ENCODE measurements at places on chromosomes 16 and 17. TPM values are rescaled to one million over a fixed set of nuclear protein-coding genes. Genes with fewer than 3 reads are reported as not detected.

DNA sequence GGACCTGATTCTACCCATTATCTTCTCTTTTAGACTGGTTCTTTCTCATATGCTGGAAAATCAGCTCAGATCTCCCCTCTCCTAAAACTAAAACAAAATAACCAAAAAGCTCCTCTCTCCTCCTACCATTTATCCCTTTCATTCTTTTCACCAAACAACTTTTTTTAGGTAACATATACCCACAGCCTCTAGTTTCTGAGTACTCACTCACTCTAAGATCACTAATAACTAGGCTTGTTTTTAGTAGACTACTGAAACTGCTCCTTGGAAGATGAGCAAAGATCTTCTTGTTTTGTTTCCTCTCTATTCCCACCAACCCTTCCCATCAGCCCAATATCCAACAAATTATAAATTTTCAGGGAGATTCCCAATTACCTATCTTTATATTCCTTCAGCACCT is 129.0 kb downstream of the SKAP1 start:
- H3K4me3 ChIP-seq: no peak overlapping the region
- no peaks in the 10 kb centered on the region for H3K27me3 ChIP-seq
- no peak for DNase-seq
- no peak overlapping the region for H3K27ac ChIP-seq
- peaks cover 19% of the 10 kb centered on the region for H3K4me1 ChIP-seq

DNA sequence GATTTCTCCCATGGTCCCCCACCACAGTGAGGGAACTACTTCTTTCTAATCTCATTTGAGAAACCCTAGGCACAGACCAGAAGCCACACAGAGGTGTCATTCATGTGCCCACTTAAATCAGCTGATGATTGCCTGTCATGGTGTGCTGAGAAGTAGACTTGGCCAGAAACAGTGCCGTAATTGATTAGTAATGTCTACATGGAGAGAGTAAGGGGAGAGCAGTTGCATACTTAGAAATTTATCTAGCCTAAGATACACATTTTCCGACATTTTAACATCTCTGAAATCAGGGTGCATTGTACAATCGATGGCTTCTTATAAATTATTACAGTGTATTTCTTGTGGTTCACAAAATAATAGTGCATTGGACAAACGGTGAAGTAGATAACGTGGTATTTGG is 271.8 kb downstream of the IRF8 start:
- H3K27ac ChIP-seq: no peak overlapping the region
- H3K27me3 ChIP-seq: no peaks in the 10 kb centered on the region
- H3K36me3 ChIP-seq: no peaks in the 10 kb centered on the region
- H3K4me1 ChIP-seq: no peaks in the 10 kb centered on the region

Gene SLC6A4
- 0.10 TPM for total RNA-seq

DNA sequence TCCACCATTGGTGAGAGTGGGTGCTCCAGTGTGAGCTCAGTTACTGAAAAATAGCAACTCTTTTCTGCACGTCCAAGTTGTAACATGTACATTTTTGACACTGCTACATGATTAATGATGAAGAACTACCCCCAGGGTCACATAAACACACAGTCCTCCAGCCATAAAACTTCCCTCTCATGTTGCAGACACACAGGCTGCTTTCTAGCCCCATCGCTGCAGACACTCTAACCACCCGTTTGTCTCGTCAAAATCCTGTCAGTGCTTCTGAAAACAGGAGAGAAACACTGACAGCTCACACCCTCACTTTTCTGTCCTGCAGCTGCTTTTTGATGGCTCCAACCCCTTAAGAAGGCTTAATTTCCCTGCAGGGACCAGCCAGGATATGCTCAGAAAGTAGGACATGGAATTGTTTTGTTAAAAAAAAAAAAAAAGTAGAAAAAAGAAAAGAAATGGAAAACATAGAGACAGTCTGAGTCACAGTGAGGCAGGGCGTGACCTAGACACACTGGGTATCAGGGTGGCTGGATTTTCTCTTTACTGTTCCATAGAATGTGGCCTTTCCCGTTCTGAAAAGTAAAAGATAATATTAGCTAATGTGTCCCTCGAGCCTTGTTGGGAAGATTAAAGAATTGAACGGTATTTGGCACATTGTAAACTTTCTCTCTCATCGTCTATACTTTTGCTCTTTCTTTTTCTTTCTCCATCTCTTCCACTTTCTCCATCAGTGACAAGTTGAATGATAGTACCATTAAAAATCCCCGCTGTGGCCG is 20.7 kb upstream of the CCL5 start:
- no peak for DNase-seq
- no peaks in the 10 kb centered on the region for H3K36me3 ChIP-seq
- no peaks in the 10 kb centered on the region for H3K4me1 ChIP-seq

- no peak overlapping the region for H3K4me3 ChIP-seq
- H3K27me3 ChIP-seq: no peaks in the 10 kb centered on the region
- peak; percentile 31 for DNase-seq
- no peak overlapping the region for H3K27ac ChIP-seq
- no peaks in the 10 kb centered on the region for H3K36me3 ChIP-seq
- H3K4me1 ChIP-seq: no peaks in the 10 kb centered on the region
These were observed 58.6 kb downstream of the EMP2 start for GRCh38 chr16:10521681-10522274.

Gene MRPL45
- 22.7 TPM for total RNA-seq

DNA sequence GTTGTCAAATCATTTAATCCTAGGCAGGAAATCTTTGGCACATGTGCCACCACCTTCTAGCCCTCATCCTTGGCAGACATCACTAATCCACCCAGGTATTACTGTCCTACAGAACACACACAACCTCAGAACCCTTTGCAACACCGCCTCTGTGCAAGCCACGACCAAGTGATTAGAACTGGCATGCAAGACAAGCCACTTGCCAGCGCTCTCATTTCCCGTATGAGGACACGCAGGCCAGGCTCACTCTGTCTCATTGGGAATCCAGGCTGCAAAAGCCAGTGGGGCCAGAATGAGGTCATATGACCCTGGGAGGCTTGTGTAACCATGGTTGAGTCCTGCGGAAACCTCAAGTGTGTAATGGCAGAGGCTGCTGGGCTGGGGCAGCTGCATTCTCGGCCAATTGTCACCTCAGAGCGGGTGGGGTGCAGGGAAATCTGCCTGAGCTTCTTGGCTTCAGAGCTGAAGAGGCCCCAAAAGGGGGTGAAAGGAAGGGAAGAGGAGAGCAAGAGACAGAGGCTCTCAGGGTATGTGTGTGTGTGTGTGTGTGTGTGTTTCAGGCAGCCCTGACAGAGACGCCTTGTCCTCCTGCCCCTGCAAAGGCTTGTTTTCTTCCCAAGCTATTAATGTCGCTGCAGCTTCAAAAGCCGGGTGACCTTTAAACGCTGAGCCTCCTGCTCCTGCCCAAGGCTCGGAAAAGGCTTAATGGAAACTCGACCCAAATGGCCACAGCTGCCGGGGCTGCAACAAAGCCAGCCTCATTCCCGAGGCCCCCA is 43.2 kb upstream of the MRPS23 start:
- no peaks in the 10 kb centered on the region for H3K4me1 ChIP-seq
- no peaks in the 10 kb centered on the region for H3K36me3 ChIP-seq
- no peak for DNase-seq
- H3K27me3 ChIP-seq: no peaks in the 10 kb centered on the region

Gene MT1G
- 1.2 TPM for total RNA-seq

Gene KRTAP4-4
- total RNA-seq: not detected

DNA sequence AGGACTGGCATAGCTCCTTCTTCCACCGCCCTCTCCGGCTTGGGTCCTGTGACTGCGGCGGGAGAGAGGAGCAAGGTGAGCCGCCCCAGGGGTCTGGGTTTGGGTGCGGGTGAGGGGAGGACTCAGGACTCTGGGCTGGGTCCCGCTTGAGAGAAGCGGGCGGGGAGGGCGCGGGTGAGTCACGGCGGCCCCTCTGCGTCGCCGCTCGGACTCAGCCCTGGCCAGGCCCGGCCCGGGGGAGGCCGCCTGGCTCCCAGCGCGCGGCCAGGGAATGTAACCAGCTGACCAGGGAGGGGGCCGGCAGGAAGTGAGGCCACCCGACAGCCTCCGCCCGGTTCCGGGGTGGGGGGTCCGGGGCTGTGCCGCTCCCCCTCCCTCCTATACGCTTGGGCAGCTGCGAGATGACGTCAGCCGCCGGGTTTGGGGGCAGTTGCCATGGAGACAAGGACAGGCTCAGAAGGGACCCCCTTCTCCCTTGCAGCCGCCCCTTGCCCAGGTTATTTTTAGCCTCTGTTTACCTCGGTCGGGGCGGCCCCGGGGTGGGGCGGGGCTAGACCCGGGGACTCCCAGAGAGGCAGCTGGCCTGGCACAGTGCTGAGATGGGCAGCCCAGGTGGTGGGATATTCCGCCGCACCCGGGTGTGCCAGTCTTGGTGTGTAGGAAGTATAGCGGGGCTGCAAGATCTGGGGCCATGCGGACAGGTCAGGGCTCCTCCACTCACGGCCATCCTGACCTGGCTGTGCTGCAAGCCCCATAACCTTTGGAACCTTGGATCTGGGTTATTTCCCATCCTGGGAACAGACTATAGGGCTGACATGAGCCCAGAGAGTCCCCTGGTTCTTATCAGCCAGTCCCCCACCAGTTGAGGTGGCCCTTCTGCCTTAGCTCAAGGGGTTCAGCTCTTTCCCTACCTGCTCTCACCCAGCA is 1.6 kb downstream of the RIPOR1 start:
- no peaks in the 10 kb centered on the region for H3K36me3 ChIP-seq
- H3K27ac ChIP-seq: no peak overlapping the region
- H3K27me3 ChIP-seq: peaks cover 9% of the 10 kb centered on the region
- H3K4me3 ChIP-seq: peak overlapping the region; percentile 53
- no peak for DNase-seq
- H3K4me1 ChIP-seq: peaks cover 11% of the 10 kb centered on the region

- no peak for DNase-seq
- no peaks in the 10 kb centered on the region for H3K27me3 ChIP-seq
- no peak overlapping the region for H3K4me3 ChIP-seq
- H3K4me1 ChIP-seq: no peaks in the 10 kb centered on the region
- H3K27ac ChIP-seq: no peak overlapping the region
These were observed 831.0 kb upstream of the EEF2KMT start for GRCh38 chr16:5928476-5929065.

Gene CTRB1
- not detected for total RNA-seq

- peak within 1 kb of the TSS; percentile 90 for H3K4me3 ChIP-seq
- H3K36me3 ChIP-seq: peaks cover 7% of the 10 kb centered on the region
- peaks cover 12% of the 10 kb centered on the region for H3K4me1 ChIP-seq
- peak within 1 kb of the TSS; percentile 95 for H3K27ac ChIP-seq
These were observed at the start of gene PLCD3 for GRCh38 chr17:45132320-45132571. PLCD3 (minus strand) TSS chr17:45132515; CDS start chr17:45132410, 105 bp downstream.

- peak within 1 kb of the TSS; percentile 88 for H3K4me3 ChIP-seq
- peak within 1 kb of the TSS; percentile 100 for H3K27ac ChIP-seq
- H3K27me3 ChIP-seq: no peaks in the 10 kb centered on the region
- peak; percentile 66 for DNase-seq
These were observed at the start of gene MED13 for GRCh38 chr17:62064791-62065563. MED13 (minus strand) TSS chr17:62065278; CDS start chr17:62065205, 73 bp downstream.

DNA sequence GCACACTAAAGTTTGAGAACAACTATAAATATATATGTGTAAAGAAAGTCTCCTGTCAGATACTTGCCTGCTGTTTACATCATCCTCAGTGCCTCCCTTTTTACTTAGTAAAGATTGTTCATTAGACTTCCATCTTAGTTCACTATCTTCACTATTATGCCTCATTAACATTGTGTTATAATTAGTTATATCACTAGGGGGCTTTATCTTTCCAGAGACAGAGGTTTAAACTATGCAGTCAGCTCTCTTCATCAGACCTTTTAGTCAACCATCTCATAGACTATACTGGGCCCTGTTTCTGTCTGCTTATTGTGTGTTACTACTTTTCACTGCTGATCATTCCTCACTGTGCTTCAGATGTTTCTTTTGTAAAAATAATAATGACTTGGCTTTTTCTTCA is 630.8 kb upstream of the KIF2B start:
- no peak overlapping the region for H3K27ac ChIP-seq
- no peaks in the 10 kb centered on the region for H3K27me3 ChIP-seq
- no peaks in the 10 kb centered on the region for H3K4me1 ChIP-seq
- no peaks in the 10 kb centered on the region for H3K36me3 ChIP-seq

Gene ASPA
- total RNA-seq: not detected

DNA sequence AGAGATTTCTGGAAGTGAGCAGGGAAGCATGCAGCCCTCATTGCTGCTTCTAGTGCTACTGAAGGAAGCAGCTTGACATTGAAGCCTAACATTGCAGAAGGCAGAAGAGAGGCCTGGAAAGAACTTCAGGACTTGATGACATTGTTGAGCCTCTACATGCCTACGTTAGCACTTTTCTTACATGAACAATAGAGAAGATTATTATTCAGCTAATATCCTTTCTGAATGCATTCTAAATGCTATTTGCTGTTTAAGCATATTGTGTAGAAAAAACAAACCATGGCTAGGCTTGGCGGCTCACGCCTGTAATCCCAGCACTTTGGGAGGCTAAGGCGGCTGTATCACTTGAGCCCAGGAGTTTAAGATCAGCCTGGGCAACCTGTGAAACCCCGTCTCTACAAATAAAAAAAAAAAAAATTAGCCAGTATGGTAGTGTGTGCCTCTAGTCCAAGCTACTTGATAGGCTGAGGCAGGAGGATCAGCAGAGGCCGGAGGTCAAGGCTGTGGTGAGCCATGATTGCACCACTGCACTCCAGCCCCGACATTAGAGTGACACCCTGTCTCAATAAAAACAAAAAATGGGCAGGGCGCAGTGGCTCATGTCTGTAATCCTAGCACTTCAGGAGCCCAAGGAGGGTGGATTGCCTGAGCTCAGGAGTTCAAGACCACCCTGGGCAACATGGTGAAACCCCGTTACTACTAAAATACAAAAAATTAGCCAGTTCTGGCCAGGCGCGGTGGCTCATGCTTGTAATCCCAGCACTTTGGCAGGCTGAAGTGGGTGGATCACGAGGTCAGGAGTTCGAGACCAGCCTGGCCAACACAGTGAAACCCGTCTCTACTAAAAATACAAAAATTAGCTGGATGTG is 2.2 kb upstream of the AURKB start:
- no peak overlapping the region for H3K27ac ChIP-seq
- H3K4me1 ChIP-seq: peaks cover 5% of the 10 kb centered on the region
- no peaks in the 10 kb centered on the region for H3K27me3 ChIP-seq
- H3K36me3 ChIP-seq: no peaks in the 10 kb centered on the region

Gene HIC1
- total RNA-seq: 1.7 TPM

Gene MEFV
- total RNA-seq: 4.2 TPM

Gene CHST4
- total RNA-seq: not detected

DNA sequence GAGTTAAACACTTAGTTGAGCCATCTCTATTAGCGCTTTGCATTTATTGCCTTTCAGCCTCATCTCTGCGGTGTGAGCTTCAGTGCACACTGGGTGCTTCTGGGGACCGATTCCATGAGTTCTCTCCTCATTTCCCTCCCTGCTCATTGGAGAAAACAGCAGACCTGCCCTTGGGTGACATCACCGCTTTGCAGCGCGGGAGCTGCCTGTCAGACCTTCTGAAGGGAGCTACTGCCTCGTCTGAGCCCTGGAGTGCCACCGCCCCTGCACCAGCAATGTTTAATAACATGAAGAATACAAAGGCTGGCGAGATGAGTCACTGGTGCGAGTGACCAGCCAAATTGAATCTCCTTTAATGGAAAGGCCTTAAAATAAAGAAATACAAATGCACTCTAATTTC is 30.2 kb upstream of the CPPED1 start:
- DNase-seq: no peak
- no peaks in the 10 kb centered on the region for H3K4me1 ChIP-seq
- H3K27ac ChIP-seq: no peak overlapping the region
- H3K27me3 ChIP-seq: no peaks in the 10 kb centered on the region

Gene HSD11B2
- total RNA-seq: not detected

- no peak overlapping the region for H3K4me3 ChIP-seq
- no peaks in the 10 kb centered on the region for H3K4me1 ChIP-seq
- no peaks in the 10 kb centered on the region for H3K27me3 ChIP-seq
- H3K36me3 ChIP-seq: no peaks in the 10 kb centered on the region
These were observed 71.6 kb downstream of the PGS1 start for GRCh38 chr17:78449983-78450595.

All from naive thymus-derived CD4-positive, alpha-beta T cell (primary cell).